Activated CD4-positive, alpha-beta T cell treated with anti-CD3 and anti-CD28 coated beads for 36 hours (primary cell): ENCODE measurements at places on chromosomes 2 and 18.
A peak's percentile ranks its signal among the peaks of the same experiment; 100 is the strongest.

DNA sequence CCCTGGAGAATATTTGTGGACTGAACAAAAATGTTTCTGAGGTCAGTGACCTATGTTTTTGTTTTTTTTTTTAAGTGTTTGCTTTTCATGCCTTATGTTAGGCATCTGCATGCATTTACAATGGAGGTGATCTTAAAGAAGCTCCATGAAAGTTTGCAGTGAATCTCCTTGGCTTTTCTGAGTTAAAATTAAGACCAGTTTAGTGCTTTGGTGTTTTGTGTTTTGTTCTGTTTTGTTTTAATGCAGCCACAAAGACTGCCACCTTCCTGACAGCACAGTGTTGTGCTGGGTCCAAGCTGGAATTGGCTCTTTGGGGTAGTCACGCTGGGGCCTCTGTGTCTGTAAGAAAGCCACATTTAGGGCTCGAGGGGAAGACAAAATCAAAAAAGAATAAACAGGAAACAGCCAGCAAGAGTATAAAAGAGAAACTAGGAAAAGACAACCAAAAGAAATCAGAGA lies 396.2 kb downstream of the ARHGAP15 start:
- no peak for DNase-seq

GRCh38 chr18:62716619-62717168 lies 1.4 kb downstream of the PHLPP1 start:
- DNase-seq, result peak; percentile 62

GRCh38 chr2:33377048-33377447 lies 99.4 kb upstream of the RASGRP3 start:
- no peak for DNase-seq

DNA sequence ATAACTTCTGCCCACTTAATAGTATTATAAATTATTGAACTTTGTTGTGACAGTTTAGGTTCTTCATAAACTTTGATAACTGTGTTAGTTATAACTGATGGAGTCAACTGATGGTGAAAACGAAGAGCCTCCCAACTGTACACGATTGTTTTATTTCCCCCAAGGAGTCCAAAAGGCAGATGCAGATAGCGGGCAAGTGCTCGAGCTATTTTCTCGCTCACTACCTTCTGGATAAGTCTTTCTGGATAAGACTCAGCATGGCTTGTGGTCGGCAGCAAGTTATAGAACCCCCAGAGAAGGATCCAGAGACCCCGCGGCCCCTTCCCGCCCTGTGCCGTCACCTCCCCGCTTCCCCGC lies 517 bp downstream of the GCFC2 start:
- no peak for DNase-seq

- no peak for DNase-seq
Measured at GRCh38 chr2:224427471-224427870, 25.6 kb upstream of the FAM124B start.

- DNase-seq, result no peak
Measured at GRCh38 chr18:2304378-2305175, 266.7 kb downstream of the METTL4 start.

DNA sequence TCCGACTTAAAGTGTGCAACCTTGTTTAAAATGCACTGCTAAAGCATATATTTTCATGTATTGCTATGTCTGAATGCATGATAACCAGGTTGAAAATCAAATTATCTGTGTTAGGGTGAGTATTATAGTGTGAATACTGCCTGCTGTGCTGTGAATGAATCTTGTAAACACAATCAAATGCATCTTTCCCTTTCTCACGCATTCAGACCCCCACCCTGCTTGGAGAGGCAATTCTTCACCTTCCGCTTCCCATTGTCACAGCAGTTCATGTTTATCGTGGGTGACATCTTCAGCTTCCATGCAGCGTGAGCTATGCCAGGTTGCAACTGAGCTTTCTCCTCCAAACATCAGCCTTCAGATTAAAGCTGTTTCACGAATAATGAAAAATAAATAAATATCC lies 418.0 kb downstream of the MEIS1 start:
- DNase-seq, result no peak

DNA sequence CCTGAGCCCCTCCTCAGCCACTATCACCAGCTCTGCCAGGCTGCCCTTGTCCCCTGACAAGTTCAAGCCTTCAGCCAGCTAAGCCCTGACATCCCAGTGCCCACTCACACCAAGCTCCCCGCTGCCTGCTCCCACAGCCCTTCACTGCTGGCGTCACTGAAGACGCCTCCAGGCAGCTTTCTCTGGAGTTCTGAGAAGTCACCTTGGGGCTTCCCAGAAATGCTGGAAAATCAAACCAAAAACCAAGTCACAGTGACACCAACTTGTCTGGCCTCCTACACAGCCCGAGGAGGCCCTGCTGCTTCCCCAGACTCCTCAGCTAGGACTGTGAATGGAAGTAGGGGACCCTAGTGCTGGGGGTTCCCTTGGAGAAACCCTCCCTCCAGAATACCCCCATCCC lies 2.2 kb upstream of the TNS1 start:
- DNase-seq, result no peak

GRCh38 chr2:31378389-31378788 lies 36.2 kb downstream of the XDH start:
- DNase-seq, result no peak

DNA sequence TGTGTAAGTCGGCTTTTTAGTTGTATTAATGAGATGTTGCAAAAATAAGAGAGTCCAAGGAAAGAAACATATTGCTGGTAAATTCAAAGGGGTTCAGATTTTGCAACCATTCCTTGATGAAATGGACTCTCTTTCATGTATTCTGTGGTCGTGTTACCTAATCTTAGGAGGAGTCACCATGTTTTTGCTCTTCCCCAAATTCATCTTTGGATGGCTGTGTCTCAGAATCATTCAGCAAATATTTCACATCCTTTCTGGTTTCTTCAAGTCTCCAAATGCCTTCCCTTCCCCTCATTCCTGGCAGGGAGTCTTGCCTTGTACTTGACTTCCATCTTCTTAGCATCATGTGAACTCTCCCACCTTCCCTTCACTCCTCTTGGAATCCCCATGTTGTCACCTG lies 66.1 kb downstream of the PTPRM start:
- DNase-seq, result no peak

- DNase-seq, result no peak
Measured at GRCh38 chr2:66481100-66481549, 46.2 kb downstream of the MEIS1 start.

GRCh38 chr2:238857959-238858358 lies 10.1 kb downstream of the TWIST2 start:
- no peak for DNase-seq

- no peak for DNase-seq
Measured at GRCh38 chr2:121211251-121211650, 73.8 kb downstream of the TFCP2L1 start.

DNA sequence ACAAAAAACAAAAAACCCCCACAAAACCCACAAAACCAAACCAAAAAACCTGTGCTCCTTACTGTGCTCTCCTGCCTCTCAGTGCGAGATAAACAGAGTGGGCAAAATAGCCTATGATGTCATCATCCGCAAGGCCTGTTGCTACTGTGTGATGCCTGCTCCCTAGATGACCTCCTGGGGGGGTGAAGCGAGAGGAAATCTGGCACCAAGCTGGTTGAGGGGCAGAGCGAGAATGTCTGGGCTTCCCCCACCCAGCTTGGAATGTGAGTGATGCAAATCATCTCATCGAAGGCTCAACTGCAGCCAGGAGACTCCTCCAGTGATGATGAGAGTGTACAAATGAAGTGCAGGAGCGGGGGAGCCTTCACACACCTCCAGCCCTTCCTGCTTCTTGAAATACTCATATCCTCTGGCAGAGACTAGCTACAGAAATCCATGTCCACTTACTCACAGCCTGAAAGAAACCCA lies 57.7 kb upstream of the MAP4K3 start:
- DNase-seq, result peak; percentile 39
